DMS 273 treated with DMSO at 0.1 percent for 48 hours (cell line): ENCODE measurements at places on chromosomes 11 and 22.
A peak's percentile ranks its signal among the peaks of the same experiment; 100 is the strongest.

GRCh38 chr11:91585035-91585801 is 639.4 kb upstream of the FAT3 start:
- no peak for DNase-seq

GRCh38 chr11:61739966-61740365 is 12.5 kb upstream of the MYRF start:
- DNase-seq, result no peak

DNA sequence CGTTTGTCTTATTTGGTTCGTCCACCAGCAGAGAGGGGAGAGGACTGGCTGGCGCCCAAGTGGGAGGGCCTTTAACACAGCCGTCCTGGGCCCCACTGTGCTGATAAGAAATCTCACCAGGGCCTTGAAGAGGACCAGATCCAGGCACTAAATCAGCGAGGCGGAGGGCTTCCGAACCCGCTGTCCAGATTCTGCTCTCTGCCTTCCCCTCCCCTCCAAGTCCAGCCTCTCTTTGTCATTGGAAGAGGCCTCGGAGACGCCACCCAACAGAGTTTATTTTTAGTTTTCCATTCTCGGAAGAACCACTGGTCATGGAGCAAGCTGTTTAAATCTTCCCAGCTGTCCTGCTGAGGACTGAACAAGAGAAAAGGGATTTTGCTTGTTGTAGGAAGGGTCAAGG is 9.3 kb upstream of the FXYD6 start:
- DNase-seq, result no peak

GRCh38 chr11:67376063-67376820 is 2.8 kb upstream of the CLCF1 start:
- DNase-seq, result no peak

- DNase-seq, result no peak
Measured at GRCh38 chr22:41526830-41527799, 17.2 kb downstream of the POLR3H start.

GRCh38 chr11:126491092-126491491 is 135.6 kb downstream of the ST3GAL4 start:
- no peak for DNase-seq

GRCh38 chr11:9069256-9069655 is 22.1 kb downstream of the SCUBE2 start:
- no peak for DNase-seq

GRCh38 chr22:21628386-21629254 is 1.2 kb downstream of the YDJC start:
- no peak for DNase-seq

- no peak for DNase-seq
Measured at GRCh38 chr11:776561-777287, 563 bp downstream of the GATD1 start.

GRCh38 chr11:116641561-116642045 is 131.2 kb downstream of the BUD13 start:
- DNase-seq, result no peak

DNA sequence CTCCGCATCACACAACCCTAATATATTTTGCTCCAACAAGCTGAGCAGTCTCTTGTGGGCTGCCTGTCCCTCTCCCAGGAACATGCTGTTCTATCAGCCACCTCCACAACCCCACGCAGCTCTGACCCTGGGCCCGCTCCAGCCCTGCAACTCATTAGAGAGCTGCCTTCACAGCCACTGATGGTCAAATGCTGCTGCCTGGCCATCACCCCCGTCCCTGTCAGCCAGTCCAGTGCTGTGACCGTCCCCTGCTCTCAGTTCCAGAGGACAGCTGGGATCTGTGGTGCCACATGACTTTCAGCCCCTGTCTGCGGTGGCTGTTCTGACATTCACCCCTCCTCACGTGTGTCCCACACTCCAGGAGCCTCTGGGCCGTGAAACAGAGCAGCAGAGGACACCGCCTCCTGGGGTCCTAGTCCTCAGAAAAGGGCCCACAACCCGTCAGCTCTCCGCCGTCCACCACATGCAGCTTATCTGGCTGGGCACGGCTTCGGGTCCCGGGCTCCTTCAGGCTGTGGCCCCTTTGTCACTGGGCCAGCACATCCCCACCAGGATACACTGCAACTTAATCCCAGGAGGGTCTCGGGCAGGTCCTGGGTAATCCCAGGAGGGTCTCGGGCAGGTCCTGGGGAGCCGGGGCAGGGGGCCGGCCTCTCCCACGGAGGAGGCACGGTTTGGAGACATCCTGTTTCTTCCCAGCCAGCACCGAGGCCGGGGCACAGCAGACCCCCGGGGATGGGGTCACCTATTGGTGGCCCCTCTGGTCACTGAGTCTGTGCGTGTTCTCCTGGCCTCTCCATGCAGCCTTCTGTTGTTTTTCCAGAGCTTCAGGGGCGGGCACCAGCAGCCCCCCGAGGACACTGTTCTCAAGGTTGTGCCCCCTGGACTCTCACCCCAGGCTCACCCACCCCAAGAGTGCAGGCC is 15.1 kb downstream of the CRELD2 start:
- no peak for DNase-seq

DNA sequence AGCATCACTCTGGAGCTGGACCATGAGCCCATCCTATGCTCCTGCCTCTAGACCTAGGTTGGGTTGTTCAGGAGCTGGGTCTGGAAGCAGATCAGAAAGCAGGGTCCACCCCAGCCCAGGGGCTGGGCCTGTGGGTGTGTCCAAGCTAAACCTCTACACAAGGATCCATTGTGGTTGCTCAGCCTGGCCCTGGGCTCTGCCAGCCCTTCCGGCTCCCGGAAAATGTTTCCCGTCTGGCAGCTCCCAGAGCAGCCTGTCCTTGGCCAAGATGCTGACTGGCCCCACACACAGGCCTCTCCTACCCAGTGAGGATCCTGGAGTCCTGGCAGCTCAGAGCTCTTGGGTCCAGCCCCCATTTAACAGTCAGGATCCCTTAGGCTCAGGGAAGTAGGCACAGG is 35.3 kb upstream of the FCHSD2 start:
- DNase-seq, result no peak

- no peak for DNase-seq
Measured at GRCh38 chr22:19122752-19123492, 710 bp upstream of the DGCR2 start.

- DNase-seq, result no peak
Measured at GRCh38 chr11:6387811-6388599, 2.3 kb upstream of the SMPD1 start.

- DNase-seq, result no peak
Measured at GRCh38 chr22:43249789-43250471, 63.0 kb upstream of the TTLL12 start.

DNA sequence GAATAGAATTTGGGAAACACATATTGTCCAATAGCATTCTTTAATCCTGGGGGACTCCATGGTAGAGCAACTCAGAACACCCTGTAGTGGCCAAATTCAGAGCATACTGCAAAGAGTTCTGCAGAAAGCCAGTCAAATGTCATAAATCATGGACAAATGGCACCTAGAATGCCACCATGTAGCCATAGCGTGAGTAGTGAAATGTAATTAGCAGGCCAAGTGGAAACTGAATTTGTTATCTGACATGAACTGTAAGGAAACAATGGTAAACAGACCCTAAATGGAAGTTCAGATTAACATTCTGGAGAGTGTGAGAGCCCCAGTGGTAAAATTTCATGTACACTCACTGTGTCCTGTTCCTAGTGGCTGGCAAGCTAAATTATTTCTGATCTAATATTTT is 7.0 kb upstream of the PRSS23 start:
- no peak for DNase-seq

- no peak for DNase-seq
Measured at GRCh38 chr11:128405714-128406662, 181.4 kb downstream of the ETS1 start.

DNA sequence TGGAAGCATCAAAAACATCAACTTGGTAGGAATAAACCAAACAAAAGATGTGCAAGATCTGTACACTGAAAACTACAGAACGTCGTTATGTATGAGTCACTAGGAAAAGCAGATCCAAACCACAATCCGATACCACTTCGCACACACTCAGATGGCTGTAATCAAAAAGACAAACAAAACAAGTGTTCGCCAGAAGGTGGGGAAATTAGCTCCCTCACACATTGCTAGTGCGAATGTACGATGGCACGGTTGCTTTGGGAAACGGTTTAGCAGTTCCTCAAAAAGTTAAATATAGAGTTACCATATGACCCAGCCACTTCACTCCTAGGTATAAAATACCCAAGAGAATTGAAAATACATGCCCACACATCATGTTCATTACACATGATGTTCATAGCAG is 14.8 kb upstream of the CARD10 start:
- DNase-seq, result no peak

GRCh38 chr22:33807470-33807869 is 112.8 kb downstream of the LARGE1 start:
- DNase-seq, result no peak

DNA sequence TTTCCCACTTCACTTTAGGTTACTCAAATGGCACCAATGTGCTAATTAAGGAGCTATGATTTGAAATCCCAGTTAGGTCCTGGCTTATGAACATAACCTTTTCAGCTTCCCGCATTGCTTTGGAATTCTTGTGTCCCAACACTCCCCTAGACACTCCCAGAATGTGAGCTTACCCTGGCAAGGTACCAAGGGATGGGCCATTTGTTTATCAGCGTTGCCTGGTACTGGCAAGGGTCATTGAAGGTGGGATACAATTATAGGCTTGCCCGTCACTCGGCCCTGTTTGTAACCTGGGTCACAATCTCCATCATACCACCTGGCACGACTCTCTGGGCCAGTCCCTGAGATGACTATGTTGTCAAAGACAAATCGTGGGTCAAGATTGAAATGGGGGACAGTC is 5.4 kb downstream of the CSRP3 start:
- DNase-seq, result no peak

- DNase-seq, result no peak
Measured at GRCh38 chr22:46967445-46968358, 205.3 kb downstream of the TBC1D22A start.

- DNase-seq, result peak; percentile 21
Measured at GRCh38 chr11:73404048-73404447, 27.8 kb downstream of the RELT start.

- no peak for DNase-seq
Measured at GRCh38 chr11:82929121-82929520, 27.6 kb downstream of the DDIAS start.
